Naive thymus-derived CD8-positive, alpha-beta T cell (primary cell): ENCODE measurements at places on chromosomes 5 and 9.

DNA sequence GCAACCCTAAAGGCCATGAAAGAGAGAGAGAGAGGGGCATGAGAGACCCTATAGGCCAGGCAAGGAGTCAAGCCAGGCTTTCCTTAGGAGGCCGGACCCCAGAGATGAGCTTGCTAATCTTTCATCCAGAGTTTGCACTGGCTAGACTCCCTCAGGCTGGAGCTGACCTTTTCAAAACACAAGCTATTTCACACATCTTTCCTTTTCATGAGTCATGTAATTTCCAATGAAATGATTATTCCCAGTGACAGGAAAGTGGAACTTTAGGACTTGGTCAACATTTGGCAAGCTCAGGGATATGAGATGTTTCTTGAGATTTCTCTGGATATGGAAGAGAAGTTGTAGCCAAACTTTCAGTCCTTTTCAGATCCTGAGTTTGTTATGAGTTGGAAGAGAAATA, 117.7 kb downstream of the TARS1 start:
- no peaks in the 10 kb centered on the region for H3K4me1 ChIP-seq
- H3K36me3 ChIP-seq, result no peaks in the 10 kb centered on the region
- no peak for DNase-seq
- peaks cover 2% of the 10 kb centered on the region for H3K27me3 ChIP-seq

- no peaks in the 10 kb centered on the region for H3K27me3 ChIP-seq
- no peaks in the 10 kb centered on the region for H3K4me1 ChIP-seq
- H3K36me3 ChIP-seq, result peaks cover 8% of the 10 kb centered on the region
- no peak overlapping the region for H3K4me3 ChIP-seq
- no peak for DNase-seq
- H3K27ac ChIP-seq, result peak overlapping the region; percentile 0
Observed at GRCh38 chr5:123599171-123599570, 87.2 kb downstream of the CSNK1G3 start.

GRCh38 chr5:170651604-170652277, 131.8 kb upstream of the GABRP start:
- H3K36me3 ChIP-seq, result no peaks in the 10 kb centered on the region
- no peak overlapping the region for H3K4me3 ChIP-seq
- H3K27ac ChIP-seq, result no peak overlapping the region
- H3K27me3 ChIP-seq, result peaks cover 3% of the 10 kb centered on the region

DNA sequence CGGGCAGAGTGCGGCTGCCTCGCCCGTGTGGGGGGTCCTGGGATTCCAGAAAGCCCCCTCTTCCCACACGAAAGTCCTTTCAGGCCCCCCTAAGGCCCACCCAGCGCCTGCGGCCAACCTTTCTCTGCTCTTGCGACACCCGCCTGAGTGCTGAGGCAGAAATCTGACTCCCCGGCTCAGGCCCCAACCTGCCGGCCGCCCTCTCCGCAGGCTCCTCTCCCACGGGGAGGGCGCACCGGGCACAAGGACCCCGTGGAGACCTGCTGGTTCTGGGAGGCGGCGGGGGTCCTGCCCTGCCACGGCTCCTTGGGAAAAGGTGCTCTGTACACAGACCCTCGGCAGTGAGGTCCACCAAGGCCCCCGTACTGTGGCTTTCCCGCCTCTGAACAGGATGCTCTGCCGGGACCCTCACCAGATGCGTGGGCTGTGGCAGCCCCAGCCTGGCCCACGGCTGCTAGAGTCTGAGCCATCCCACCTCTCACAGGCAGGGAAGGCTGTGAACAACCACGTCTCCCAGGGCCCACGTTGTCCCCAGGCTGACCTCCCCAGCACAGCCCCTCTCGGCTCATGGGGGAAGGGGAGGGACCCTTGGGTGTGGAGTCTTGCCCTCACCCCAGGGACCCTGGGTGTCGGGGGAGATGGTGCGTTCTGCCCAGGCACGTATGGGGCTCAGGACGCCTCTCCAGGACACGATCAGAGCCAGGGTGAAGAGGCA, 41.5 kb upstream of the EGFL7 start:
- H3K27ac ChIP-seq, result no peak overlapping the region
- H3K36me3 ChIP-seq, result no peaks in the 10 kb centered on the region
- peaks cover 7% of the 10 kb centered on the region for H3K4me1 ChIP-seq
- no peak overlapping the region for H3K4me3 ChIP-seq
- peaks cover 3% of the 10 kb centered on the region for H3K27me3 ChIP-seq
- DNase-seq, result no peak

- H3K27me3 ChIP-seq, result no peaks in the 10 kb centered on the region
- no peaks in the 10 kb centered on the region for H3K4me1 ChIP-seq
- no peak overlapping the region for H3K4me3 ChIP-seq
- no peaks in the 10 kb centered on the region for H3K36me3 ChIP-seq
- H3K27ac ChIP-seq, result no peak overlapping the region
- no peak for DNase-seq
Observed at GRCh38 chr5:116699332-116699731, 124.7 kb upstream of the SEMA6A start.
